ENCODE measurements at places on chromosomes 12 and 14. TPM values are rescaled to one million over a fixed set of nuclear protein-coding genes. Genes with fewer than 3 reads are reported as not detected.

DNA sequence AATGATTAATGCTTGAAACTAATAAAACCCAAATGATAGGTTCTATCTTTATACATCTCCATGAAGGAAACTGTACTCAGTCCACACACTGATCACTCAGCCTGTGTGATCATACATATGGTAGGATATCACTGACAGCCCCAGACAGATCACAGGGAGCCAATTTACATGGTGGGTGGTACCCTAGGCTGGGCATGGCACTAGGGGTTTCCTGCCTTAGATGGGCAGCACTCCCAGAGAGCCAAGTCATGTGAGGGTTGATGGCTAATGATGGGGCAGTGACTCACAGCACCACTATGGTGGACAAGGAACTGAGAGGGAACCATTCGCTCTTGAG is 89.6 kb upstream of the PTPRR start:
- DNase-seq, result no peak

DNA sequence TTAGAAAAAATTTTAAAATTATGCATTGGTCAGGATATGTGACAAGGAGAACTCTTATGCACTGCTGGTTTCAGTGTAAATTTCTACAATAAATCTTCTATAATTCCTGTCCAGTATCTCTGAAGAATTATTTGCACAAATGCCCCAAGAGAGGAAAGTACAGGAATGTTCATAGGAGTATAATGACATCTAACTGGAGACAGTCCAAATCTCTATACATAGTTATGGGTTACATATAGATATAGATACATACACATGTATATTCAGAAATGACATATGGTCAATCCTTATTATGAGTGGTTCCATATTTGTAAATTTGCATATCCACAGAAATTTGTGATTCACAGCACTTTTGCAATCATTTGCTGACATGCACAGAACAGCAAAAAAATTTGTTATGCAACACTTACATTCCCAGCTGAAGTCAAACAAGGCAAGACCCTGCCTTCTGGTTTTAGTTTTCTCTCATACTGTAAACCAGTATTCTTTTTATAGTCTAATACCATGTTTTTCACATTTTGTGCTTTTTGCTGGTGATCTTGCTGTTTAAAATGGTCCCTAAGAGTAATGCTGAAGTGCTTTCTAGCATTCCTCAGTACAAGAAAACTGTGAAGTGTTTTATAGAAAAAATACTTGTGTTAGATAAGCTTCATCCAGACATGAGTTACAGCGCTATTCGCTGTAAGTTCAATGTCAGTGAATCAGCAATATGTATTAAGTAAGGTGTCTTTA is 103.8 kb downstream of the SLC16A7 start:
- no peak for DNase-seq

- DNase-seq, result no peak
Measured at GRCh38 chr14:71800878-71801277, 131.4 kb upstream of the RGS6 start.

TROAP gene
- 4.4 TPM for total RNA-seq

PRIM1 gene
- total RNA-seq, result 6.8 TPM

VRTN gene
- 0.09 TPM for total RNA-seq

RBMS2 gene
- 47.8 TPM for total RNA-seq

Measured in mucosa of descending colon (tissue), 3 donors.